Cardiac septum (tissue), 1 donor: ENCODE measurements at places on chromosomes 12 and 14. TPM values are rescaled to one million over a fixed set of nuclear protein-coding genes. Genes with fewer than 3 reads are reported as not detected.

DNA sequence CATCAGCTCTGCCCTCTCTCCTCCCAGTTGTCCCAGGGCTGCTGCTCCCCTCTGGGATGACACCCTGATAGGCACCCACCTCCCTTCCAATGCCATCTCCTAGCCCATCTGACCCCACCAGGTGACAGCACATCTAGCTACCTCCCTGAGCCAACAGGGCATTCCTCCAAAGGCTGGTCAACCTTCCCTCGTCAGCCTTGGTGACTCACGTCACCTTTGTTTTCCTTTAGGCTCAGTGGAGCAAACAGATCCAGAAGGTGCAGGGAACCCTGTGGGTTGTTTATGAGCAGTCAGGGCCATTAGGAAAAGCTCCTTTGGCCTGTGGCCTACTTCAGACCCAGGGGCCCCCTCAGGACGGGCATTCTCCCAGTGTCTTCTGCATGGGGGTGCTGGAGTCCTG lies 32.4 kb downstream of the PIGH start:
- no peak for DNase-seq

DNA sequence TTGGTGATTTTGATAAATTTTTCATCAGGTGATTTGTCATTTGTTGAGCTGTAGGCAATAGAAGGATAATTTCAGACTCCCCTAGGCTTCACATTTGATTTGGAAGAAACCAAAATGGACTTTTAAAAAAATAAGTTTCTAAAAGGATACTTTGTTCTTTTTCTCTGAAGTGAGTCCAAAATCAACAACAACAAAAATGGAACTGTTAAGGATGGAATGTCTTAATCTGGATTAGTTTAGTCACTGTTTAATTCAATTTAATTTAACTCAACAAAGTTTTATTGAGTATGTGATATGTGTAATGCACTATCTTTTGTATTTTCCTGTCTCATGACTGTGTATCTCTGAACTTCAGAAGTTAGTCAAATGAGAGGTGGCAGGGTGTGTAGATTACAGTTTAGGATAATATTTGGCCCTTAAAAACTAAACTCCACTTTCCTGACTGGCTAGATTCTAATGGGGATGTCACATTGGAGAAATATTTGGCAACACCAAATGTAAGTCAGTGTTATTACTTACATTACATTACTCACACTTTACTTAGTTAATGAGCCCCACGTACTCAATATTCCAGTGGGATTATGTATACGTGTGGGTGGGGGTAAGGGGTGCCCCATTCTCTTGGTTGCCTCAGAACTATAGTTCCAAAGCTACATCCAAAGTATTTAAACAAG lies 209.7 kb downstream of the BCAT1 start:
- no peak for DNase-seq

The SLC10A1 gene
- total RNA-seq: not detected

The LHX5 gene
- not detected for total RNA-seq

- DNase-seq: no peak
Observed at GRCh38 chr12:5428332-5429221, 3.3 kb upstream of the NTF3 start.

DNA sequence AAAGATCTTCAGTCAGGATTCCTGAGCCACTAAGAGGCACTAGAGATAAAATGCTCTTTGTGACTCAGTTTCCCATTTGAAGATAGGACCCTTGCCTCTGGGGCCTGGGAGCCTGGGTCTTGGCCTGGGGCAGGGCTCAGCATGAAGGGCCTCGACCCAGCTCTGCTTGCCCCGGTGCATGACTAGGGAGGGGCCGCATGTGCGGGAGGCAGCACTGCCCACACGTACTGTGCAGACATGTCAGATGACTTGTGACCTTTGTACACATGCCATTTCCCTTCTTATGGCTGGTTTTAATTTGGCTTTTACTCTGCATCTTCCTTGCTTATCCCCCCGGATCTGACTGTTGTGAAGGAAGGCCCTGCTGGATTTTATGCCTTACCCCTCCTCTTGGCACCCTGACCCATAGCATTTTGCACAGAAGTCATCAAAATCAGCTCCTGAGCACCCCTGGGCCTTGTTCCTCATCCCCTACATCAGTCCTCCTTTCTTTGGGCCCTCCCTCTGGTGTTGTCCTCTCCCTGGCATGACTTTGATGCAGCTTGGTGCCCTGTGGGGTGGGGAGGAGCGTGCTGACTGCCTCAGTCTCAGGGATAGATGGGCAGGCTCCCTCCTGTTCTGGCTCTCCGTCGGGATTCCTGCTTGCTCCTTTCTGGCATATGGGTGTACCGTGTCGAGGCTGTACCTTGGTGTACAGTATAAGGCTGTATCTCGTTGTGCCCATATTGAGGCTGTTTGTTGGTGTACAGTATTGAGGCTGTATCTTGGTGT lies 4.4 kb downstream of the CLSTN3 start:
- DNase-seq: no peak
